ENCODE measurements at places on chromosomes 13 and 19.

DNA sequence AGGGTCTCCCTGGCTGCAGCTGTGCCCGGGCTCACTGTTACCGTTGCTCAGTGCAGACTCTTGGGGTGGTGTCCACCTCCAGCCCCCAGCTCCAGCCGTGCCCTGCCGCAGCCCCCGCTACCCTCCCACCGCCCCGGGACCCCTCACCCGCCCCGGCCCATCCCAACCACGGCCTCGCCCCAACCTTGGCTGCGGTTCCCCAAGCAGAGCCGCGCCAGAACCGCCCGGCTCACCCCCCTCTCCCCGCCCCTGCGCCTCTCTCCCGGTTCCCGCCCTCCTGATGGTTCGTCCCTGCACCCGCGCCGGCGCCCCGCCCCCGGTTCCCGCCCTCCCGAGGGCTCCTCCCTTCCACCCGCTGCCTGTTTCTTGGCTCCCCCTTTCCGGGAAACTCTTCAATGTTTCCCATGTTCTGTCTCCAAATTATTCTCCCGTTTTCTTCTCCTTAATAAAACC lies 40.3 kb downstream of the ANKRD10 start:
- DNase-seq = no peak

DNA sequence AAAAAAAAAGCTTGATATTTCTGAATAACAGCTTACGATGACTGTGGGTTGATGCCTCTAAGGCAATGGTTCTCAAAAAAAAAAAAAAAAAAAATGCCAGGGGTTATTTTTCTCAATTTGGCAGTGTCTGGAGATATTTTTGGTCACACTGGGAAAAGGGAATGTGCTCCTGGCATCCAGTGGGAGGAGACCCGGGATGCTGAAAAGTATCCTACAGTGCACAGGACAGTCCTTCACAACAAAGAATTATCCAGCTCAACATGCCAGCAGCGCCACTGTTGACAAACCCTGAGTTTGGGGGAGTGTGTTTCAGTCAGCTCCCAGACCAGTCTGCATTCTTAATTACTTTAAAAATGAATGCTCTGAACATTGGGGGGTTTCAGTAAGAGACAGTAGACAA lies 54.5 kb downstream of the FLT3 start:
- DNase-seq = no peak

- no peak for DNase-seq
Observed at GRCh38 chr19:48393559-48394330, at the start of gene GRIN2D. Gene GRIN2D (plus strand): TSS chr19:48393668. CDS start chr19:48398393, 4,725 bp downstream.

GRCh38 chr13:111209613-111210012 lies 94.5 kb downstream of the ARHGEF7 start:
- DNase-seq = no peak

GRCh38 chr13:113433391-113433916 lies 19.8 kb downstream of the ADPRHL1 start:
- no peak for DNase-seq

GRCh38 chr13:110559986-110560385 lies 1.5 kb downstream of the RAB20 start:
- no peak for DNase-seq

DNA sequence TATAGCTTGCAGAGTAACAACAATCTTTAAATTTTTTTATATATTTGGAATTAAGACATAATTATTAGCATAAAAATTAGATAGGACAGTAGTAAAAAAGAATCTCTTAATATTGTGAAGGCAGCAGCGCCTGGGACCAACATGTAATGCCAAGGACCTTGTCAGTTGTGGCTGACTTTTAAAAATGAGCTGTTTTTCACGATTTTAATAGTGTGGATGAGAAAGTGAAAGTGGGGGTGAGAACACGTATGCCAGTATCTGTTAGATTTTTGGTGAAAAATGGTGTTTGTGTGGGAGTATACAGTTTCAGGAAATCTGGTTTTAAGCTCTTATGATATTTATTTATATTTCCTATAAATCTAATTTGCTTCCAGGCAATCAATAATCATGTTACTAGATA lies 125.2 kb downstream of the LMO7 start:
- DNase-seq = no peak

- no peak for DNase-seq
Observed at GRCh38 chr19:1851654-1852580, 3.6 kb upstream of the REXO1 start.

- no peak for DNase-seq
Observed at GRCh38 chr13:113598481-113598880, 13.9 kb downstream of the TFDP1 start.

- no peak for DNase-seq
Observed at GRCh38 chr13:54415753-54416366, 1387.2 kb downstream of the OLFM4 start.

DNA sequence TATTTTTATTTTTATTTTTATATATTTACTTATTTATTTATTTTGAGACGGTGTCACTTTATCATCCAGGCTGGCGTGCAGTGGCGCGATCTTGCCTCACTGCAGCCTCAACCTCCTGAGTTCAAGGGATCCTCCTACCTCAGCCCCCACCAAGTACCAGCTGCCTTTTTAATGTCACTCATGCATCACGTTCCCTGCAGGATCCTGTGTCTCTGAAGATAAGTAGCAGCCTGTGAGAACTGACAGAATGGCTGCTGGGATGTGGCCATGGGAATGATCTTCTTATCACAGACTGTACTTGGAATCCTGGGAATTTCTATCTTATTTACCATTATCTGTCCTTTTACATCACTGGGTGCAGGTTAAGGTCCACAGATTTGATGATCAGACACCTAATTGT lies 9.2 kb upstream of the ZNF761 start:
- no peak for DNase-seq

DNA sequence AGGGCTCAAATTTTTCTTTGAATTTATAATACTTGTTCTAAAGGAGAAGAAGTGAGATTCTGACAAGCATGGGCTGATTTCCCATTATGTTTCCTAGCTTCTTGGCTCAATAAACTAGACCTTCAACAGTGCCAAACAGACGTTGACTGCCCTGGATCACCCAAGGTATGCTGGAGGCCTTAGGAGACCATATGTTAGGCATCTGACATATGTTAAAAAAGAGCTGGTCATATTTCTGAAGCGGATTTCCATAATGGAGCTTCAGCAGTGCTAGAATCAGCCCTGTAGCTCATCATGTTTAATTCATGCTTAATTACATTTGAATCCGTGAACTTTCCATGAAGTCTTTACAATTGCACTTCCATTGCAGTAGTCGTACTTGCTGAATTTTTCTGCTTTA lies 653.3 kb downstream of the DIAPH3 start:
- no peak for DNase-seq
